Spinal cord (tissue), 10 donors: ENCODE measurements at places on chromosomes 16 and 17.

- H3K27ac ChIP-seq = peak overlapping the region; percentile 87
- peaks cover 55% of the 10 kb centered on the region for H3K4me1 ChIP-seq
Measured at GRCh38 chr17:48002266-48002915, 31.5 kb downstream of the CDK5RAP3 start.

DNA sequence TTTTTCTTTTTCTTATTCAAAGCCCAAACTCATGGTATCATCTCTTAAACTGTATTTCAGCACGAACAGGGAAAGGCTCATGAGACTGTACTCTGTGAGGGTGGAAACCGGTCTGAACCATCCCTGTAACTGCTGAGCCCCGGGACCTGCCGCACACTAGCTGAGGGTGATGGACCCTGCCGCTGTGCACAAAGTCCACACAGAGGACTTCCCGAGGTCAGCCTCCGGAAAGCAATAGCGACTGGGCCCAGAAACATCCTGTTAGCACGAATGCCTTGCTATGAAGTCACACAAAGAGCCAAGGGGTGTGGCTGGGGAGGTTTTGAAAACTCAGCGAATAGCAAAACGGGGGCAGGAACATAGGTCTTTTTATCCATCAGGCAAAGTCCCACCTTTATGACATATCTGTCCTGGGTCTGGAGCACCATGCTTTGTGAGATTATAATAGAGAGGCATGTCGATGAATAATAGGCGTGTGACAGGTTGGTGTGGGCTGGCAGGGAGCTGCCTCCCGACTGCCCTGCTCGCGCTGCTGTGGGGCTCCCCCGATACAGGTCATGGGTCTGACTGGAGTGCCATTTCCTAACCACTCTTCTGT is 33.4 kb downstream of the CDK5R1 start:
- peaks cover 31% of the 10 kb centered on the region for H3K4me1 ChIP-seq
- H3K27me3 ChIP-seq = no peaks in the 10 kb centered on the region
- no peak for DNase-seq
- no peaks in the 10 kb centered on the region for H3K36me3 ChIP-seq
- H3K27ac ChIP-seq = peak overlapping the region; percentile 70

- no peak overlapping the region for H3K4me3 ChIP-seq
- no peaks in the 10 kb centered on the region for H3K27me3 ChIP-seq
- H3K36me3 ChIP-seq = no peaks in the 10 kb centered on the region
- DNase-seq = no peak
Measured at GRCh38 chr17:14427900-14428647, 127.2 kb downstream of the HS3ST3B1 start.

DNA sequence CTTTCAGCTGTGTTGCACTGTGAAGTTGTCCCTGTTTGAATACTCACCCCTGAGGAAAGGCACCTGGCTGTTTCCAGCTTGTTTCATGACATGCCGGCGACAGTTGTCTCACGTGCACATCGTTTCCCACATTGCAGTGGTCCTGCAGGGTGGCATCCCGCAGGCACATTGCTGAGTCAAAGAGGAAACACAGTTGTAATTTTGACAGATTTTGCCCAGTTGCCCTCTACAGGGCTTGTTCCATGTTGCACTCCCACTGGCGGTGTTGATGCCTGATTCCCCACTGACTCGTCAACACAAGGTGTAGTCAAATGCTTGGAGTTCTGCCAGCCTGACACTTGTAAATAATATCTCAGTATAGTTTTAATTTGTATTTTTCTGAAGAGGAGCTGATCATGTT is 23.8 kb downstream of the EPN2 start:
- H3K4me1 ChIP-seq = peaks cover 66% of the 10 kb centered on the region
- H3K27me3 ChIP-seq = no peaks in the 10 kb centered on the region
- H3K4me3 ChIP-seq = no peak overlapping the region
- DNase-seq = no peak
- H3K27ac ChIP-seq = peak overlapping the region; percentile 40
- H3K36me3 ChIP-seq = peaks cover 11% of the 10 kb centered on the region

- no peak overlapping the region for H3K27ac ChIP-seq
- DNase-seq = no peak
- peaks cover 3% of the 10 kb centered on the region for H3K36me3 ChIP-seq
- peaks cover 25% of the 10 kb centered on the region for H3K4me1 ChIP-seq
- H3K4me3 ChIP-seq = no peak overlapping the region
Measured at GRCh38 chr17:27502526-27503324, 46.5 kb downstream of the KSR1 start.

- no peak for DNase-seq
- no peak overlapping the region for H3K27ac ChIP-seq
- H3K4me3 ChIP-seq = no peak overlapping the region
- H3K36me3 ChIP-seq = no peaks in the 10 kb centered on the region
- H3K27me3 ChIP-seq = no peaks in the 10 kb centered on the region
- H3K4me1 ChIP-seq = peaks cover 5% of the 10 kb centered on the region
Measured at GRCh38 chr17:64084940-64085649, 44.8 kb downstream of the ERN1 start.

GRCh38 chr17:44113382-44113781 is 10.1 kb downstream of the HDAC5 start:
- no peak overlapping the region for H3K27ac ChIP-seq
- H3K27me3 ChIP-seq = no peaks in the 10 kb centered on the region
- H3K4me1 ChIP-seq = peaks cover 75% of the 10 kb centered on the region
- no peak for DNase-seq
- no peak overlapping the region for H3K4me3 ChIP-seq

DNA sequence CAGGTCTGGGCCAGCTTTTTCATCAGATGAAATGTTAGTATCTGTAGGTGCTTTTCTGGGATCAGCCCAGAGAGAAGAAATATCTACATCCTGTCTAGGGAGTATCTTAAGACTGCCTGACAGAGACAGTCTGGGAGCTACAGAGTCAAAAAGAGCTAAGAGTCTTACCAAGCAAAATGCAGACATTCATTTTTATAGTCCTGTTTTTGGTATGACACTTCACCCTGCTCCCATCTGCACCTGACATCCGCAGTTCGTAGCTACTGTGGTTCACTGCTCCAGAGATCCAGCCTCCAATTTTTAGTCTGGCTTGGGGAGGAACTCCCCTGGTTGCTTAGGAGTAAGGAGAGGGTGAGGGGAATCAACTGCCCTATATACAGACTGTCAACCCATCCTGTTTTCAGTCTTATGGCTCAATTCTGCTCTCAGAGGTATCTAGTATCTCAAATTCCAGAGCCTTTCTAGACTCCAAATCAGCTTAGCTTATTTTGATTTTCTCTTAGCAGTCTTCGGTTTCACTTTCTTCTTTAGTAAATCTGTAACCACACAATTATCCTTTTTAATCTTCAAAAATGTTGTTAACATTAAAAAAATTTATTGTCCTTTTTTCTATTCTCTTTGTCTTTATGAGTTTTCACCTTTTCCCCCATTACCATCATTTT is 97.8 kb downstream of the TMEM100 start:
- H3K36me3 ChIP-seq = no peaks in the 10 kb centered on the region
- H3K27me3 ChIP-seq = no peaks in the 10 kb centered on the region
- H3K4me3 ChIP-seq = no peak overlapping the region
- no peaks in the 10 kb centered on the region for H3K4me1 ChIP-seq
- H3K27ac ChIP-seq = no peak overlapping the region
- DNase-seq = no peak

GRCh38 chr16:77183137-77183536 is 7.9 kb upstream of the MON1B start:
- H3K4me3 ChIP-seq = no peak overlapping the region
- H3K27me3 ChIP-seq = no peaks in the 10 kb centered on the region
- H3K4me1 ChIP-seq = no peaks in the 10 kb centered on the region
- no peak overlapping the region for H3K27ac ChIP-seq
- no peaks in the 10 kb centered on the region for H3K36me3 ChIP-seq

GRCh38 chr17:56636265-56636664 is 42.8 kb downstream of the NOG start:
- H3K36me3 ChIP-seq = no peaks in the 10 kb centered on the region
- H3K4me3 ChIP-seq = no peak overlapping the region
- no peak for DNase-seq
- H3K27me3 ChIP-seq = no peaks in the 10 kb centered on the region

DNA sequence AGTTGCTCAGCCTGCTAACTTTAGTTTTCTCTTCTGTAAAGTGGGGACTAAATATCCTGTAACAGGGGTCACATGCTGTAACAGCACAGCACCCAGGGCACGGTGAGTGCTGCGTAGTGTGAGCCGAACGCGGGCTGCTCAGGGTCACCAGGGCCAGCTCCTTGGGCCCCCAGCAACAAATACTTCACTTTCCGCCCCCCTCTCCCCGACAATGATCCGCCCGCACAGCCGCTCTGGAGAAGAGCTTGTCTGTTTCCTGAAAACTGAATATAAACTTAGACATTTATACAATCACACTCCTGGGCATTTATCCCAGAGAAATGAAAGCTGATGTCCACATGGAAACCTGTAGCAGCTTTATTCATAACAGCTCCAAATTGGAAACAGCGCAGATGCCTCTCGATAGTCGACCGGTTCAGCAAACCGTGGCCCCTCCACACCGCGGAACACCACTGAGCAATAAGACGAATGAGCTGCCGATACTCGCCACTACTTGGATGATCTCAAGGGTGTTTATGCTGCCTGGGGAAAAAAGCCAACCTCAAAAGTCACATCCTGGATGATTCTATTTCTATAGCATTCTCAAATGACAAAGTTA is 267.2 kb downstream of the PARN start:
- DNase-seq = peak; percentile 13
- H3K4me1 ChIP-seq = no peaks in the 10 kb centered on the region
- no peak overlapping the region for H3K4me3 ChIP-seq

GRCh38 chr17:81280571-81280970 is 14.5 kb downstream of the SLC38A10 start:
- peaks cover 35% of the 10 kb centered on the region for H3K4me1 ChIP-seq
- H3K36me3 ChIP-seq = peaks cover 89% of the 10 kb centered on the region
- H3K27me3 ChIP-seq = no peaks in the 10 kb centered on the region
- no peak overlapping the region for H3K4me3 ChIP-seq

DNA sequence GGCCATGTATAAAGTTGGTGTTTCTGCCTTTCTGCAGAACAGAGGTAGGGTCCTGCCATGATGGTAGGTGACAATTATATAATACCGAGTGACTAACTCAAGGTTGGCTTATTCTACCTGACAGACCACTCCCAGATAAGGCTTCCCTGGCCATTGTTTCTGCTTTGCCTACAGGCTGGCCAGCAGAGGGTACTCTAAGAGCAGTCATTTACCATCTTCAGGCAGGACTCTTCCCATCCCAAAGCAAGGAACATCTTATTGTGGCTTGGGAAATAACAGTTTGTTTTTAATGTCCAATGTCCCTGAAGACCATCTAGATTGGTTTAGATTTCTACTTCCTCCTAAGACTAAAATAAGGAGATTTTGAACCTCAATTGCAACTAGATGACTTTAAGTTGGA is 74.1 kb downstream of the SNX11 start:
- peak; percentile 90 for DNase-seq
- H3K4me3 ChIP-seq = no peak overlapping the region
- H3K27ac ChIP-seq = no peak overlapping the region
- H3K36me3 ChIP-seq = no peaks in the 10 kb centered on the region

GRCh38 chr17:78040440-78041385 is 82.2 kb downstream of the TNRC6C start:
- H3K4me3 ChIP-seq = peak overlapping the region; percentile 48
- H3K27me3 ChIP-seq = no peaks in the 10 kb centered on the region
- H3K36me3 ChIP-seq = no peaks in the 10 kb centered on the region

DNA sequence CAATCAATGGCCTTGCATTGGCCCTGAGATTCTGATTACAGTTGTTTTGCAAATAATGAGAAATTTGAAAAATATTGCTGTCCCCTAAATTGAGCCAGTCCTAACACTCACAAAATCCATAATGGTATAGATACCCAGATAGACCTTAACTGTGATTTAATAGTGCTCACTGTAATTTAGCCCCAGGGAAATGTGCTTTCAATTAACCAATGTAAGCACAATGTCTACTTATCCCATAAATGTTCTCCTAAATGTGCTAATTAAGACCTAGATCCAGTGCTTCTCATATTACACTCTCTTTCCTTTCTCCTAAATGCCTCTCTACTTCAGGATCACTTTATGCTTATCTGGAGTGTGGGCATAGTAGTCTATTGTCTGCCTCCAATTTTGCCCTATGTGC is 417.8 kb upstream of the CCL2 start:
- no peaks in the 10 kb centered on the region for H3K4me1 ChIP-seq
- no peaks in the 10 kb centered on the region for H3K36me3 ChIP-seq
- no peak for DNase-seq
- H3K4me3 ChIP-seq = no peak overlapping the region
- no peaks in the 10 kb centered on the region for H3K27me3 ChIP-seq
- no peak overlapping the region for H3K27ac ChIP-seq

DNA sequence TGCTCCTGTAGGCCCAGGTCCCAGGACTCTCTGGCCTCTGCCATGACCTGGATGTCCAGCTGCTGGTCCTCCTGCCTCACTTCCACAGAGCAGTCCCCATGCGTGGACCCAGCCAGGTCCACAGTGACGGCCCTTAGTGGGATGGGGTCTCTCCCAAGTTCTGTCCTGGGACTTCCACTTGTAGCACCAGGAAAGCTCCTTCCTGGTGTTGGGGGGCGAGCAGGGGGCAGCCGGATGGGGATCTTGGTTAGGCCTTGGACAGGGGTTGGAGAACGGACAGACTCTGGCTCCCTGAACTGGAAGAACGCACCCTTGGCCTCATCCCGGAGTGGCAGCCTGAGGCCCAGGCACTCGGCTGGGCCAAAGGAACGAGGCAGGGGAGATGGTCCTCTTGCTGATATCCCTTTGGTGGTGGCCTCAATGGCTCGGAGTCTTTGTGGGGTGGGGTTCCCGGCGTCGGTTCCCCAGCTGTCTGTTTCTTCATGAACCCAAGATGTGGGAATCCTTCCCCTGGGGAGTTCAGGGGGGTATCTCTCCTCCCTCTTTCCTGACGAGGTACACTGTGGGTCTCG is 7.2 kb downstream of the GAS2L2 start:
- H3K36me3 ChIP-seq = peaks cover 11% of the 10 kb centered on the region
- H3K27me3 ChIP-seq = peaks cover 21% of the 10 kb centered on the region
- no peak overlapping the region for H3K4me3 ChIP-seq
- no peak overlapping the region for H3K27ac ChIP-seq
- DNase-seq = no peak
- H3K4me1 ChIP-seq = peaks cover 57% of the 10 kb centered on the region

DNA sequence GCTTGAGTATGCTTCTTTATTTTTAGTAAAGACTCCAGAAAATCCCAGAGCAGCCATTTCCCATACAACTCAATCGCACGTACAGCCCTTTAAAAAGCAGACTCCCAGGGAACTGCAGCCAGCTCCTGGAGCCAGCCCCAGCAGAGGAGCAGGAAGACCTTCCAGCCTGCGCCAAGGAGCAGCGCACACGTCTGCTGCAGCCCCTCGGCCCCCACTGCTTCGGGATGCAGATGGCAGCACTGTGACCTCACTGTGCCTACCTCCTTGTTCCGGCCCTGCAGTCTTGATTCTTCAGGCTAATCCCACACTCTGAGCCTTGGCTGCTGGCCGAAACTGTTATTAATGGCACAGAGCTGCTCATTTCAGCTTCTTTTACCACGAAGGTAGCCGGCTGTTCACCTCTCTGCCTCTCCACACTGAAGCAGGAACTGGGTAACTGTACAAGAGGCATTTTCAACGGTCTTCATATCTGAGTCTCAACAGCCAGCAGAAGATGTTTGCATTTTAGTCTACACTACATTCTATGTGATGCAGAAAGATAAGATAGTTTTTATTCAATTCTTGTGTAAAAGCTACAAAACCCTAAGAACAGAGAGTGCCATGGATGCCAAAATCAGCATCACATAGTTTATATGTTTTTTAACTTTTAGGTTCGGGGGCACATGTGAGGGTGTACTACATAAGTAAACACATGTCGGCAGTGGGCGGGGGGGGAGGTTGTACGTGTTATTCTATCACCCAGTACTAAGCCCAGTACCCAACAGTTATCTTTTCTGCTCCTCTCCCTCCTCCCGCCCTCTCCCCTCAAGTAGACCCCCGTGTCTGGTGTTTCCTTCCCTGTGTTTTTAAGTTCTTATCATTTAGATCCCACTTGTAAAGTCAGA is 130.9 kb downstream of the ANKRD11 start:
- DNase-seq = no peak
- H3K27ac ChIP-seq = peak overlapping the region; percentile 29
- no peaks in the 10 kb centered on the region for H3K27me3 ChIP-seq
- no peak overlapping the region for H3K4me3 ChIP-seq
